ENCODE measurements at places on chromosomes 7 and 10. TPM values are rescaled to one million over a fixed set of nuclear protein-coding genes. Genes with fewer than 3 reads are reported as not detected.
A peak's percentile ranks its signal among the peaks of the same experiment; 100 is the strongest.

The KIAA1217 gene
- total RNA-seq = 63.9 TPM

- DNase-seq = no peak
Measured at GRCh38 chr7:15750727-15751126, 64.2 kb upstream of the MEOX2 start.

GRCh38 chr7:5692112-5692844 lies 89.2 kb downstream of the RNF216 start:
- peak; percentile 46 for DNase-seq

GRCh38 chr10:88092973-88093372 lies 229.5 kb downstream of the PTEN start:
- DNase-seq = peak; percentile 29

DNA sequence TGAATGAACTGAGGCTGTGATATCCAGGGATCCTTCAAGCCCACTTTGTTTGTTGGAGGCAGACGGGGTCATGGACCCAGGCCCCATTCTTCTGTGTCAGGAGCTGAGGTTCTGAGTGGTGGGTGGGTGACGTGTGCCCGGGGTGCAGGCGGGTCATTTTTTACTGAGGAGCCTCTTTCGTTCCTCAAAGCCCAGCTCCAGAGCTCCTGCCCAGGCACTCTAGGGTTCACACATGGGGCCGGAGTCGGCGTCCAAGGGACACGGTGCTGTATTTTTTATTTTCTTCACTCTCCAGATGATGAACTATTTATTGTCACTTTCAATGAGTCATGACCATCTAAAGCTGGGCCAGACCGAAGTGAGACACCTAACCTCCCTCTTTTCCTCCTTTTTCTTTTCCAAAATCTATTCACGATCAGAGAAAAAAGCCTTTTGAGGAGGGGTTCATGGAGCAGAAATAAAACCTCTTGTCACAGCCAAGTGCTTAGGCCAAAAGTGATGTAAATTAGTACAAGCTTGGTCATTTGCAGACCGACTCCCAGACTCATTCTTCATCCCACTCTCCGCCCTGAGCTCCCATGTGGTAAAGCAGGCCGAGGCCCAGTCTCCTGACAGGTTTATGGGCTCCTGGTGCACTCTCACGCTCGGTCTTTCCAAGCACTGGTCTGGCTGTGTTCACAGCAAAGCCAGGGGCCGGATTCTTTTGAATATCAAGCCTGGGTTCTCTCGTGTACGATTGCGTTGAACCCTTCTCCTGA lies 41.4 kb upstream of the PITRM1 start:
- no peak for DNase-seq

The OR2A42 gene
- total RNA-seq = 0.32 TPM

DNA sequence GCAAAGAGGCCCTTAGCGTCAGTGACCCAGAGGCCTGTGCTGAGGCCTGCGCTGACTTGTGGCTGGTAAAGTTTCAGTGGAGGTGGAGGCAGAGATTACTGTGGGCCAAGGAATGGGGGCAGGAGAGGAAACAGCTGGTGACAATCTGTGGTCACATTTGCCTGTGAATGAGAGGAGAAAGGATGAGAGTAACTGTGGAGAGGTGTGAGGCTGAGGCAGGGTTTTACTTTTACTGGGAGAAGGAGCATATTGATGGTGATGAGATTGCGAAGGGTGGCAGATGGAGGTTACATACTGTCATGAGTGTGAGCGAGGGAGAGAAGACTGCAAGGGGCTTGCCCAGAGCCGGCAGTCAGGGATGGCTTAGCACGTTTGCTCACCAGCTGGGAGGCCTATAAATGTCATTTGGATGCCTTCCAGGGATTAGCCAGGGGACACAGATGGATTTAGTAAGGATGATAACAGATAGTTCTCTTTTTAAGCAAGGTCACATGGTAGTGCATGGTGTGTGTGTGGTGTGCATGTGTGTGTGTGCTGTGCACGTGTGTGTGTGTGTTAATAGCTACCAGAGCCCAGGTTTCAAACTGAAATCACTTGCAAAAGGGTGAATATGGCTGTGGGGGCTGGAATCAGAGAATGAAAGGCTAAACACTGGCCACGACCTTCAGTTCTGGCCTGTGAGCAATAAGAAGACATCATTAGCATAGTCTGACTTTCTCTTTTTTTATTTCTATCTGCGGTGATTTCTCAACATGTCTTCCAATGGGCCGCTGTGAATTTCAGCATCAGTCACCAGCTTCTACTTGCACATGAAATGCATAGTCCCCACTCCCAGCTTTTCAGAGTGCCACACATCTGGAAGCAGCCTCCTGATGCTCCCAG lies 291.5 kb upstream of the ZNF32 start:
- no peak for DNase-seq

The PNLIP gene
- total RNA-seq = not detected

- no peak for DNase-seq
Measured at GRCh38 chr10:105797234-105797890, 1156.3 kb downstream of the SORCS3 start.

The DENND11 gene
- total RNA-seq = 28.0 TPM

DNA sequence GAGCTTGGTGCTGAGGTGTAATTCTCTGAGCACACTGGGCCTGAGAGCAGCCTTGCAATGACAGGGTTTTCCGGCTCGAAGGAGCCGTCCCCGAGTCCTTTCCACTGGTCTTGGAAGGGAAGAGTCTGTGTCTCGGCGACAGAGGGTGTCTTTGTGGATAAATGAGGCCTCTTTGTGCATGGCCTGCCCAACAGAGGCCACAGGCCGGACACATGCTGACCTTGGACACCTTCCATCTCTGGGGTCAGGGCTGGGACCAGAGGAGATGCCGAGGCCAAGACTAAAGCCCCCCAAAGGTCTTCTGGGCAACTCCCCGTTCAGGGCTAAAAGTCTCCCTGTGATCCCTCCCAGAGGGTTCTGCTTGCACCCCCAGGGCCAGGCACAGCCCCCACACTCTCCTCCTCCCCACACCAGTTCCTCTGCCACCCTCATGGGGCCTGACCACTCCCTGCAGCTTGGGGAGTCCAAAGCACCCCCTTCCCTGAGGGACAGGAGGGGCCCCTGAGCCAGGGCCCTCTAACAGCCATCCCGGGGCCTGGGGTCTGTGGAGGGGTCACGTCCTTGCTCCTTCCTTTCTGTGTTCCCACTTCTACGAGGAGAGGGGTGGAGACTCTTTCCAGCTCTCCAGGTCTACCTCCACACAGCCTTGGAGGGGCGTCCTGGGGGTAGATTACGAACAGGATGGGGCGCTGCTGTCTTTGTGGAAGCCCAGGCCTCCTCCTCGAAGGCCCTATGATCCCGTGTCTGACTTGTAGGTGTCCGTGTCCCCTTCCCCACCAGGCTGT lies 130.6 kb upstream of the FAM20C start:
- no peak for DNase-seq

GRCh38 chr7:27205325-27206280 lies 5.7 kb upstream of the HOXA13 start:
- DNase-seq = no peak

DNA sequence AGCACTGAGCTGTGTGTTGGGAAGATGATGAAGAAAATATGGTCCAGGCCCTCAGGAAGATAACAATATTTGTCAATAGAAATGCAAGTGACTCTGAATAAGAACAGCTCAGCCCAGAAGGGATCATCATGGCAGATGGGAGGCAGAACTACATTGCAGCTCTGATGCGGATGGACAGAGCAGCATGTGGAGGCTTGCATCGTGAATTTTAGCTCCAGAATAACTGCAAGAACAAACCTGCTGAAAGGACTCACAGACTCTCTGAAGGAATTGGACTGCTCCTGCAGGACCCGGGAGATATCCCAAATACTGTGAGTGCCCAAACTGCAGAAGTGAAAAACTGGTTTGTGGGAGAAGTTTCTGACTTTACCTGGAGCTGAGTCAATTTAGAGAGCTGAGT lies 80.6 kb upstream of the LAMB4 start:
- no peak for DNase-seq

DNA sequence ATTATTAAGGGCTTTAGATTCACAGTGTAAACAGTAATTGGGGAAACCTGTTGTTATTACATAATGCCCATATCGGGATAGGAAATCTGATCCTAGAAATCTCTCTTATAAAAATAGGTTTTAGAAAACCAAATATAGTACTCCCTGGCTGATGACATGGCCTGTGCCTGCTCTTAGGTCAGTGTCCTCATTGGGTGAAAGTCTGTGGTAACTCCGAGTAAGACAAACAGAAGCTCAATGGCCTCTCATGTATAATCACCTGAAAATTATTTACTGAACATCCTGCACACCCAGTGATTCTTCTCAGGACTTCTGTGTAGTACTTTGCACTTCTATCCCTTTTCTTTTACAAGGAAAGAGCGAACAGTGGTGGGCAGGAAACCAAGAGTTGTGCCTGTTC lies 37.8 kb downstream of the SEM1 start:
- no peak for DNase-seq

DNA sequence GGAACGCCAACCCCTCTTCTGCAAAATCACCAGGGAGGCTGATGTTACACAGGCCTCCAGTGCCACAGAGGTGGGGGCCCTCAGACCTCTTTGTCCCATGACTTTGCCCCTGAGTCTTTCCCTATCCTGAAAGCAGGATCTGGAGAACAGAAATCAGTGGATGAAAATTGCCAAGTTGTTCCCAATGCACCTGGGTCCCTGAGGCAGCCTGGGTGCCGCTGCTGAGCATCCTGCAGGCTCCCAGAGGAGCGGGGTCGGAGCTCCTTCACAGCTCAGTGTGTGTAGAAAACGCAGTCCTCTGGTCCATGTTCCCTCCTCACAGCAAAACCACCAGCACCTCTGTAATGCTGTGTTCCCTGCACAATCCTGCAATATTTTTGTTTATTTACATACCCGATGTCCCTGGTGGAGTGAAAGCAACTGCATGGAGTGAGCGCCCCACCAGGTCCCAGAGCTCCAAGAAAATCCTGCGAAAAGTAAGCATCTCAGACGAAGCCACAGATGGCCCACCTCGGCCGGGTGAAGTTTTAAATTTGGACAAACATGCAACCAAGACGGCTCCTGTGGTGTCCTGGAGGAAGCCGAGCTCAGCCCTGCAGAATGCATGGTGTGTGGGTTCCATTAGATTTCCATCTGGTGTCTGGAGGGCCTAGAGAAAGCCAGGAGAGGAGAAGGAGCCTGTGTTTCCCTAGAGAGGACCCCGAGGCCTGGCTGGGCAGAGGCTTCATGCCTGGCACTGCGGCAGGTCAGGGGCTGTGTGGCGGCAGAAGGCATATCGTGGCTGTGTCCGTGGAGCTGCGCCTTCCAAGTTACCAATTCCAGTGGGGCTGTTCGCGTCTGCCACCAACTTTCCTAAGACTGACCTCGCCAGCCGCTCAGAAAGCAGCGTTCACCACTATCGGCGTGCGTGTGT lies 235.2 kb downstream of the WDR37 start:
- no peak for DNase-seq

- peak; percentile 12 for DNase-seq
Measured at GRCh38 chr7:70523249-70523988, 608.5 kb upstream of the GALNT17 start.

DNA sequence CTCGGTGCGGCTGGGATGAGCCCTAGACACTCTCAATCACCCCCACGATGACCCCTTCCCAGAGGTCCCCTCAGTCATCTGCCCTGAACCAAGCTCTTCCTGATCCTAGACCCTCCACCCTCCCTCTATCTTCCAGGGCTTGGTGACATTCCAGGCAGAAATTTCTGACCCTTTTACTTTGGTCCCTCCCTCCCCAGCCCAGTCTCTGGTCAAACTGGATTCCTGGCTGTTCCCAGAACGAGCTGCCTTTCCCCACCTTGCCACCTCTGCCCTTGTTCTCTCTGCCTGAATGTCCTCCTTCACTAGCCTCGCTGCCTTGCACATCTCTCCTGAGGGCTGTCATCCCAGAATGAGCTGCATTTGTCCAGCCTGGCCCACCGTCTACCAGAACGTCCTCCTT lies 1.3 kb upstream of the CLDN4 start:
- DNase-seq = peak; percentile 67

The GIMAP6 gene
- 14.9 TPM for total RNA-seq

- DNase-seq = no peak
Measured at GRCh38 chr10:4931587-4931986, 31.6 kb upstream of the AKR1C1 start.

The PPIA gene
- total RNA-seq = 1,320 TPM

- DNase-seq = no peak
Measured at GRCh38 chr10:89162596-89162995, 44.5 kb downstream of the CH25H start.

GRCh38 chr10:112275512-112276245 lies 7.5 kb upstream of the TECTB start:
- no peak for DNase-seq

DNA sequence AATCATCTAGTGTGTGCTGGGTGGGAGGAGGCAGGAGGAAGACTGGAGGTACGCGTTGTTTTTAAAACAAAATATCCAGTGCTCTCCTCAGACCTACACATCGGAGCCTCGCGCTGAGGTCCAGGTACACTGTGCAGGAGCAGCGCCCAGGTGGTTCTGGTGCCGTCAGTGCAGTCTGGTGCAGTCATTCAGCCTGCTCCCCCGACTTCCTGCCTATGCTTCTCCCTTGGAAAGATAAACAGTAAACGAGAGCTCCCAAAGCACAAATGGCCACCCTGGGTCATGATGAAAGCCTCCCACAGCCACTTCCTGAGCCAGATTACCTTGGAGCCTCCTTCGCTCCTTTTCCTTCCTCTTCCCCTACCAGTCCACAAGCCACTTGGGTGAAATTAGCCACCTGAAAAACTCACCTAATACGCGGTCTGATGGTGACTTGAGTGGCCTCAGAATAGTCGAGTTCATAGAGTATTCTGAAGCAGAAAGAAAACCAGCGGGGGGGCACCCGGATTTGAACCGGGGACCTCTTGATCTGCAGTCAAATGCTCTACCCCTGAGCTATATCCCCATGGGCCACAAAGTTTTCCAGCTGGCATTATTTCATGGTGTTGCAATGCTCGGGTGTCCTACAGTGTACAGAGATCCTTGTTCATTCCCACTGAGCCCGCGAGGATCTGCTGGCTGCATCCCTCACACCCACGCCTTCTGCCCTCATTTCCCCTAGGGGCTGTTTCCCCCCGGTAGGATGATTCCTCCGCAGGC lies 82.5 kb downstream of the ZNF467 start:
- no peak for DNase-seq

The PGAM2 gene
- 0.84 TPM for total RNA-seq

GRCh38 chr7:133983685-133984419 lies 143.3 kb upstream of the LRGUK start:
- DNase-seq = no peak

- DNase-seq = no peak
Measured at GRCh38 chr10:116761883-116762282, 19.5 kb upstream of the HSPA12A start.

DNA sequence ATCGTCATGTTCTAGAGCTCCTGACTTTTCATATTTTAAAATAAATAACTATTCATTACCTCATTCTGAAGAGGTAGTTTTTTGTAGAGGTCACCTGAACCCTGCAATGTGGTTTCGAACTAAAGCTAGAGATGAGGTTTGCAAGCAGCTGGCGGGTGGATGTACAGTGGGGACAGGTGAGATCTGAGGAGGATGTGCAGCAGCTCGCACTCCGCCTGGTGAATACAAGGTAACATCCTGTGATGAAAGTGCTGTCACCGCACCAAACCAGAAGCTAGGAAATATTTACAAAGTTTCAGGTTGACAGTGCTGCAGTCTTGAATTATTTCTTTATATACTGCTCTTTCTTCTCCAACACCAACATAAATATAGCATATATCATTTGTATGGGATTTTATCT lies 26.5 kb downstream of the NDUFB2 start:
- no peak for DNase-seq

Data from mucosa of descending colon (tissue), 3 donors.